ENCODE measurements at places on chromosomes 7 and 10. TPM values are rescaled to one million over a fixed set of nuclear protein-coding genes. Genes with fewer than 3 reads are reported as not detected.

DNA sequence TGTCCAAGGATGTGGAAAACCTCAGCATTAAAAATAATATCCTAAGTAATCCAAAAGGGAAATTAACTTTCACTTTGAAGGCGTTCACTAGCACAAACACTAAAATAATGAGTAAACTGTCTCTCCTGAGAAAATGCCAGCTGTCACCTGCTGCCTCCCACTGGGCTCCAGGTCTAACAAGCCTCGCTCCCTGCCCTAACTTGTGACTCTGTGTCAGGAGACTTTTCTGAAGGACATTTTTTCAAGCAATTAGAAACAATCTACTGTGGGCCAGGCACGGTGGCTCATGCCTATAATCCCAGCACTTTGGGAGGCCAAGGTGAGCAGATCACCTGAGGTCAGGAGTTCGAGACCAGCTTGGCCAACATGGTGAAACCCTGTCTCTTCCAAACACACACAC is 72.8 kb upstream of the GLCCI1 start:
- no peak overlapping the region for H3K4me3 ChIP-seq
- H3K27ac ChIP-seq, result no peak overlapping the region
- H3K36me3 ChIP-seq, result no peaks in the 10 kb centered on the region

- H3K4me1 ChIP-seq, result peaks cover 22% of the 10 kb centered on the region
- no peak overlapping the region for H3K27ac ChIP-seq
These were observed 2.0 kb downstream of the ZSCAN25 start for GRCh38 chr7:99618726-99619125.

- no peaks in the 10 kb centered on the region for H3K27me3 ChIP-seq
- no peaks in the 10 kb centered on the region for H3K36me3 ChIP-seq
- no peak overlapping the region for H3K4me3 ChIP-seq
- DNase-seq, result no peak
- H3K27ac ChIP-seq, result no peak overlapping the region
These were observed 48.6 kb downstream of the CHST3 start for GRCh38 chr10:72012796-72013195.

DNA sequence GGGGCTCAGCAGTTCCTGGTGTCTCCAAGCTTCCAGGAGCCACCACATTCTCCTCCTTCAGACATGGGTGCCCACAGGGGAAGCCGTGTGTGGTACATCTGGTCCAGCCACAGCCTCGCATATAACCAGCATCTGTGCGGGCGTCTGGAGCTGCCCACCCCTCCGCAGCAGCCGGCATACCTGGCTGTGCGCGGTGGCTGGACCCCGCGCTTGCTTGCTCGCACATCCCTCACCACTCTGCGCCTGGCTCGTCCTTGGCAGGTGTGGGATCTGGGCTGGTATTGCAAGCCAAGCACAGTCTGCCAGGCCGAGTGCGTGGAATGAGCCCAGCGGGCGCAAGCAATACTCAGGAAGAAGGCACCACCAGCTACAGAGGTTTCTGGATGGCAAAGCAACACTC is 117.7 kb upstream of the MBL2 start:
- no peaks in the 10 kb centered on the region for H3K27me3 ChIP-seq
- H3K4me1 ChIP-seq, result no peaks in the 10 kb centered on the region
- H3K36me3 ChIP-seq, result no peaks in the 10 kb centered on the region

GRCh38 chr10:81874875-81875466 is at the start of gene NRG3:
Gene NRG3 (plus strand): TSS chr10:81875194.
- H3K36me3 ChIP-seq, result no peaks in the 10 kb centered on the region
- H3K4me1 ChIP-seq, result no peaks in the 10 kb centered on the region
- H3K27ac ChIP-seq, result no peak within 1 kb of the TSS
- no peak for DNase-seq
- H3K27me3 ChIP-seq, result no peaks in the 10 kb centered on the region

DNA sequence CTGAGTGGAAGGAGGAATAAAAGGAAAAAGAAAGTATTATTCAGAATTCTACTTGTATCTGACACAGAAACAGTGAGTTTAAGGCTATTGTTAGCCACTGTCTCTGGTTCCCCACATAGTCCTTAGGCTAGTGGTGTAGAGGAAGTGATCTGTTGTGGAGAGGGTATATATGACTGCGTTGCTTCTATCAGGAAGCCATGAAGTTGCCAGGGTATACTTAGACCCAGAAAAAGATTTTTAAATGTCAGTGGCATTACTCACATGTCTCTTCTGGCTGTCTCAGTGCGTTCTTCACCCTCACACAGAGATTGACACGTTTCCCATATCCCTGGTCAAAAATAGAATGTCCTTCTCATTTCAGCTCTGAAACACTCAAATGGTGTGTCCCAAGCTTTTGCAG is 72.7 kb downstream of the SEM1 start:
- H3K27me3 ChIP-seq, result 0 out of 2 replicates have a peak, but pooled peaks cover 3% of the 10 kb centered on the region
- no peak for DNase-seq
- H3K27ac ChIP-seq, result no peak overlapping the region
- H3K4me3 ChIP-seq, result no peak overlapping the region
- no peaks in the 10 kb centered on the region for H3K36me3 ChIP-seq

DNA sequence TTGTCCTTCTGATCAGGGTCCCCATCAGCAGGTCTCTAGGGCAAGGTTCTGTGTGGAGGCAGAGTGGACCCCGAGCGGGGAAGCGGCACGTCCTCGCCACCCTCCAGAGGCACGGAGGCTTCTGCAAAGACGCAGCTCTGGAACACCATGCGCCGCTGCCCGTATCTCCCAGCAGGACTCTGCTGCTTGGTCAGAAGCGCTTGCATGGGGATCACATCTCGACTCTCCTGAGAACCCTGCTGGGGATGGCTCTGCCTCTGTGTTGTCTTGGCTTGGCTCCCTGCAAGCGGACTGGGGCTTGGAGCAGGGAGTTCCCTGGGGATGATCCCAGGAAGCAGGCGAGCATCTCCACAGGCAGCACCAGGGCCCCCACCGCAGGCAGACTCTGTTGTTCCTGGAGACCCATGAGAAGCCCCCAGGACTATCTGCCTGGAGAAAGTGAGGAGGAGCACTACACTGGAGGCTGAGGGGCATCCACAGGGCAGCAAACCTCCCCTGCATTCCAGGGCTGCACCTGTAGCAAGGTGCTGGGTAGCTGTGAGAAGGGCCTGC is 520.5 kb downstream of the GLRX3 start:
- DNase-seq, result no peak
- no peaks in the 10 kb centered on the region for H3K36me3 ChIP-seq
- no peaks in the 10 kb centered on the region for H3K4me1 ChIP-seq
- no peak overlapping the region for H3K27ac ChIP-seq

DNA sequence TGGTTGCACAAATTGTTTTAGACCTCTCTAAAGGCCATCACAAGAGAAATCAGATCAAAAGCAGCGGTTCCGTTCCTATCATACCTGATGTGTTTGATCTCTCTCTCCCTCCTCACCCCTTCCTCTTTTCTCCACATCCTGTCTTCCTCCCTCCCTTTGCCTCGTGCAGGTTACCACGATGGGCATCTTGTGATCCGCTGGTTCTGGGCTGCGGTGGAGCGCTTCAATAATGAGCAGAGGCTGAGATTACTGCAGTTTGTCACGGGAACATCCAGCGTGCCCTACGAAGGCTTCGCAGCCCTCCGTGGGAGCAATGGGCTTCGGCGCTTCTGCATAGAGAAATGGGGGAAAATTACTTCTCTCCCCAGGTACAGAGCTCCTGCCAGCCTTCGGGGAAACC is 28.5 kb upstream of the STK17A start:
- no peaks in the 10 kb centered on the region for H3K36me3 ChIP-seq
- H3K4me1 ChIP-seq, result no peaks in the 10 kb centered on the region
- no peaks in the 10 kb centered on the region for H3K27me3 ChIP-seq
- H3K27ac ChIP-seq, result no peak overlapping the region
- no peak for DNase-seq
- H3K4me3 ChIP-seq, result no peak overlapping the region

DNA sequence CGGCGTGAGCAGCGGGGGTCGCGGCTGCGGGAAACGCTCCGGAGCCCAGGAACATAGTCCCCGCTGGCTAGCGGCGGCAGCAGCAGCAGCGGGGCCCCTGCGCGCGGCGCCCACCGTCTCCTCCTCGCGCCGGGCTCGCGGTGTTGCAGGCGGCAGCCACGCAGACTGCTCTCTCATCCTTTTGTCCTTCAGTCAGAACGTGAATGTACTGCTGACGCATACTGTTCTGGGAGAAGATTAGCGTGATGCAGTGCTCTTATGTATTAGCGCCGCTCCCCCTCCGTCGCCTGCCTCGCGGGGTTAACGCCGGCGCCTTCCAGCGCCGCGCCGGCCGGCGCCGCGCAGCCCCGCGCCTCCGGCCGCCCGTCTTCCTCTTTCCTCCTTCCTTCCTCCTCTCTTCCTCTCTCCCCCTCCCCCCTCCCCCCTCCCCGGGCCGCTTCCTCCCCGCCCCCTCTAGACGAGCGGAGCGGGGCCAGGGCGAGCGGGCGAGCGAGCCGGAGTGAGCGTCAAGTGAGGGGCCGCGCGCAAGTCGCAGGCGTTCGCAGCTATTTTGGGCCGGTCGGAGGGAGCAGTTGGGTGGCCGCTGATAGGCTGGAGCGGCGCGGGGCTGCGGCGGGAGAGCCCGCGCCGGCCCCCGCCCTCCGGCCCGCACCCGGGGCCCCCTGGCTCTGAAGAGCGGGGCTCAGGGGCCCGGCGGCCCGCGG is 816 bp upstream of the LRRC4 start:
- H3K4me3 ChIP-seq, result peak overlapping the region; percentile 71
- peaks cover 8% of the 10 kb centered on the region for H3K36me3 ChIP-seq
- DNase-seq, result peak; percentile 92

DNA sequence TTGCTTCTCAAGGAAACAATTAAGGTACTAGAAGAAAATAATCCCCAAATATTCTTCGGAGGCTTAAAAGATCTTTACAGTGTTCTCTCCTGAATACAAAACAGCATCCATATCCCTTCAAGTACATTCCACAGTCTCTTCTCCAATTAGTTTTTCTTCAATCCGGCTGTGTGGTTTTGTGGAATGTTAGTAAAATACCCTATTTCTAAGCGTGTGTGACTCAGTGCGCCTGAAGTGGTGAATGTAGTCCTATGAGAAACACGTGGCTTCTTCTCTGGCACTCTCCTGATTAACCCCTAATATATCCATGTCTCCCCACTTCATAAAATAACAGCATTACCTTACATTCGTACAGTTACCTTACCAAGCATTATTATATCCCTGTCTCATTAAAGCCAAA is 570.2 kb downstream of the ARL4A start:
- H3K4me3 ChIP-seq, result no peak overlapping the region
- H3K36me3 ChIP-seq, result no peaks in the 10 kb centered on the region
- H3K4me1 ChIP-seq, result no peaks in the 10 kb centered on the region
- DNase-seq, result no peak
- H3K27ac ChIP-seq, result no peak overlapping the region

DNA sequence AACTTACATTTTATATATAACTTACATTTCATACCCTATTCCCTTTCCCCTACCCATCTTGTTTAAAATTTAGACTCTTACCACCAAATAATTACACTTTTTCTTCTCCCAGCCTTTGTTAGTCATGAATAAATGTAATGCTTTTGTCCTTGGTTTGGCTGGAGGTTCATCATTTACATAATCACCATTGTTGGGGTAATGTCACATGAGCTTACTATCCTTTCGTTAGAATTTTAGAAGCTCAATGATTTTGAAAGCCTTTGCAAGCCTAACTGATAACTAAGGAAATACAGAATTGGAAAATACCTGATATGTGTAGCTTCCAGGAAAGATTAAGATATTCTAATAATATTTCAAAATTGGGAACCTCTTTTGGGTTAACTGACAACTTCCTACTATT is 171.7 kb downstream of the PLXDC2 start:
- no peaks in the 10 kb centered on the region for H3K4me1 ChIP-seq
- DNase-seq, result no peak
- H3K36me3 ChIP-seq, result no peaks in the 10 kb centered on the region
- H3K27ac ChIP-seq, result no peak overlapping the region
- no peaks in the 10 kb centered on the region for H3K27me3 ChIP-seq

DNA sequence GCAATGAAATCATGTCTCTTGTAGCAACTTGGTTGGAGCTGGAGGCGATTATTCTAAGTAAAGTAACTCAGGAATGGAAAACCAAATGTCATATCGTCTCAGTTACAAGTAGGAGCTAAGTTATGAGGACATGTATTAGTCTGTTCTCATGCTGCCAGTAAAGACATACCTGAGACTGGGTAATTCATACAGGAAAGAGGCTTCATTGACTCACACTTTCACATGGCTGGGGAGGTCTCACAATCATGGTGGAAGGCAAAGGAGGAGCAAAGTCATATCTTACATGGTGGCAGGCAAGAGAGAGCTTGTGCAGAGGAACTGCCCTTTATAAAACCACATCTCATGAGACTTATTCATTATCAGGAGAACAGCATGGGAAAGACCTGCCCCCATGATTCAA is 370.1 kb upstream of the PRKCQ start:
- H3K4me1 ChIP-seq, result no peaks in the 10 kb centered on the region
- DNase-seq, result no peak
- H3K27ac ChIP-seq, result no peak overlapping the region
- no peak overlapping the region for H3K4me3 ChIP-seq
- no peaks in the 10 kb centered on the region for H3K27me3 ChIP-seq
- H3K36me3 ChIP-seq, result no peaks in the 10 kb centered on the region

Gene LIPN
- not detected for total RNA-seq

Gene AMZ1
- not detected for total RNA-seq

Gene PPP1R17
- 7.9 TPM for total RNA-seq

Measured in Karpas-422 (cell line).